ENCODE measurements at places on chromosomes 16 and 17.

DNA sequence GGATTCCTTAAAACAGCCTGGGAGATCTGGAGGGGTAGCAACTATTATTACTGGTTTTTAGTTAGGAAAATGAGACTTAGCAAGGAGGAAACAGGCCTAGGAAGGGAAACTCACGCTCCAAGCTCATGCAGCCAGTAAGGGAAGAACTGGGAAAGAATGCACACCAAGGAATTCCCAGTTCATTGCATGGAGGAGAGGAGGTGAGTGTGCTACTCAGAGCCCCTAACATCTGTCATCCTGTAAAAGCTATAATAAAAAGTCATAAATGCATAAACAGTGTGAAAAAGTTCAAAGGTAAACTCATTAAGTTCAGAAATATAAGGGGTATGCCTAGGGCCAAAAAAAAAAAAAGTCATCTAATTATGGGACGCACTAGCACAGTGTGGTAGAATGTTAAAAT lies 25.9 kb downstream of the TMEM98 start:
- no peak for DNase-seq

DNA sequence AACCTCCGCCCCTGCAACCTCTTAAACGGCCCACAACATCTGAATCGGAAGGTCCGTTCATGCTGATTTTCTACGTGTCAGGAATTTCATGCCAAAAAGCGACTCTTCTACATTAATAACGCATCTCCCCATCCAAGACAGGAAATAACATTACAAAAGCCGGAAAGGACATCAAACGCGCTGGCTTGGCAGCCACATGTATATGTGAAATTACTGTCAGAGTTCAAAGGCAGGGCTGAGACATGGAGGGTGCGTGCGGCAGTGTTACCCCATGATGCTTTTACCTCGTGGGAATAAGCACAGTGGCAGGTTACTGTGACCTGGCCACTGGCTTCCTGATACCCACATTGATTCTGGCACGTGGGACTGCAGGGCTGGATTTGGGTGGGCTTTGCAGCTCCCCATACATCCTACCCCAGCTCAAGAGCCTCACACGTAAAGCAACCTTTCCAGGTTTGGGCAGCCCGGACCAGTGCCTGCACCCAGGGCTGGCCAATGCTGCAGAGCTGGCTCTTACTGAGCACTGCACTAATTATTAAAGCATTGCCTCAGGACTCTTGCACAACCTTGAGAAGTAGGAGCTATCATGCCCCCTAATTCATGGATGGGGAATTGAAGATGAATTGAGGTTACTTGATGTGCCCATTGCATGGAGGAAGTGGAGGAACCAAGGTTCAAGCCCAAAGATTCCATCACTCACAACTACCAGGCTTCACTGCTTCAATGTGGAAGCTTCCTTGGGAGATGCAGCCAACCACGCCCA lies 120.6 kb upstream of the FOXF1 start:
- no peak for DNase-seq

GRCh38 chr17:4845118-4845517 lies 12.0 kb downstream of the MINK1 start:
- DNase-seq: no peak

GRCh38 chr17:18964018-18964351 lies 12.0 kb downstream of the SLC5A10 start:
- no peak for DNase-seq

- DNase-seq: no peak
These were observed 174.6 kb downstream of the TOX3 start for GRCh38 chr16:52372313-52372712.

DNA sequence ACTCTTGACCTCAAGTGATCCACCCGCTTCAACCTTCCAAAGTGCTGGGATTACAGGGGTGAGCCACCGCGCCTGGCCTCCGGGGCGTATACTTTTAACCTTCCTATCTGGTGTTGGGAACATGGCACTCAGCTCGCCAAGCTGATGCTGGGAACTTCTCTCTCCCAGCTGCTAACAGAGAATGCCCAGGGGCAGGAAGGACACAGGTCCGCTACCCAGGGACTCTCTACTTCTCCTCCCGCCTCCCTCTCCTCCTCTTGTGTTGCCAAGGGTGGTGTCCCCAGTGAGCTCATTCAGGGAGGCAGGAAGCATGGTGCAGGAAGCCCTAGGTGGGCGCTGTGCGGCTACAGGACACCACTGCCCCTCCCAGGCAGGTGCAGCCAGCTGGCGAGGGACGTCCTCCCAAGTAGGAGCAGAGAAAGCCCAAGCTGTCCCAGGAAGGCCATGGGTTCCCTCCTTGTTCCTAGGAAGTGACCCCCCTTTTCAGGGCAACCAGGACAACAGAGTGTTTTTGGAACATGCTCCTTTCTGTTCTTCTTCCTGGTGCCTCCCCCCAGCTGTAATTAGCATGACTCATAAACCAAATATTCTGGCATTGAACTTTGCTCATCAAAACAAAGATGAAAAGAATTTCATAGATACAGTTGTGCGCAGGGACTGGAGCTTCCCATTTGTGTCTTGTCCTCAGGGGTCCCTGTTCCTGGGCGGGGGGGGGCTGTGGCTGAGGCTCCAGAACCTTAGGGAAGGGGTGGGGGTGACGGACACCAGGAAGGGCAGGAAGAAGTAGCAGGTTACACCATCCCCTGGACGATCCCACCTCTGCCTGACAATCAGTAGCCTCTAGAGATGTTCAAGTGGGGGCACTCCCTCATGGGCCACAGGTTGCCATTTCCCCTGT lies 2.7 kb downstream of the C1QTNF1 start:
- DNase-seq: no peak

GRCh38 chr17:49110509-49110908 lies 22.1 kb upstream of the B4GALNT2 start:
- DNase-seq: no peak

GRCh38 chr16:57530522-57531252 lies 5.7 kb downstream of the CCDC102A start:
- no peak for DNase-seq

DNA sequence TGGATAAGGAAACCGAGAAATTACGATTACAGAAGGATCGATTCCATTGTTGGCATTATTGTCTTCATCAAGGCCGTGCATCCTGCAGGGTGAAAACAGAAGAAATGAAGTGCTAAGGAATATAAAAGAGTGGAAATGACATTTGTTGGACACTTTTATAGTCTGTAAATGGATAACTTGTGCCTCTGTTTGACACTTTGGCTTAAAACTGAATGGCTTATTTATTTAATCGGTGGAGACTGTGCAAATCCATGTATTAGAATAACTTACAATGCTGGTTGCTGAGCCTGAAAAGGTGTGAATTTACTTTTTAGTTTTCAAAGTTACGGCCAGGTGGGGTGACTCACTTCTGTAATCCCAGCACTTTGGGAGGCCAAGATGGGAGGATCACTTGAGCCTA lies 31.4 kb downstream of the ITGB3 start:
- DNase-seq: no peak

Measured in NCI-H1092 (cell line).